ENCODE measurements at places on chromosomes 5 and 9. TPM values are rescaled to one million over a fixed set of nuclear protein-coding genes. Genes with fewer than 3 reads are reported as not detected.
A peak's percentile ranks its signal among the peaks of the same experiment; 100 is the strongest.

DNA sequence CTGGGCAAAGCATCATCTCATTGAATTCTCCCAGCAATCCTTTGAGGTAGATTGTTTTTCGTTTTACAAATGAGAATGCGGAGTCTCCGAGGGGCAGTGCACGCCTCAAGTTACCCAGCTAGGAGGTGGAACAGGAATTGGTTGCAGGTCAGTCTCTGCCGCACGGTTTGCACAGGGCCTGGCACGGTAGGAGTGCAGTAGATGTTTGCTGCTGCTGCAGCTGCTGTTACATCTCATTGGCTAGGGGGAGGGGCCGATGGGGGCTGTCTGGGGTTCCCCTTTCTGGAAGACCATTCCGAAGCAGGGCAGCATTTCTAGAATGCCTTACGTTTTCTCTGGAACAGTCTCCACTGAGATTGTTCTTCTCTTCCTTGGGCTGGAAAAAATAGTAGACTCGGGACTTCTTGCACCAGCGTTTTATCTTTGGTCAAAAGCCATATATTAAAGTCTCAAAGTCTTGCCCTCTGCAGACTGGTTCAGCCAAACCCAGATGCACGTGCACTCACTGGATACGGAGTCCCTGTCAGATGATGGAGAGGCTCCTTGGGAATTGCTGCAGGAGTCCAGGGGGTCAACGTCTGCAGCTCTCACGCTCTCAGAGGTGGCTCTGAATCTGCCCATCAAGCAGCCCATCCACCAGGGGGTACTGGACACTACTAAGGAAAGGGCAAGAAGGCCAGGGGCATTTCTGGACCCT, 1.2 kb downstream of the USP20 start:
- peak; percentile 48 for DNase-seq

GRCh38 chr5:13034061-13034460, 910.4 kb downstream of the DNAH5 start:
- DNase-seq = no peak

GRCh38 chr5:56520986-56521730, 288.0 kb upstream of the ANKRD55 start:
- DNase-seq = no peak

DNA sequence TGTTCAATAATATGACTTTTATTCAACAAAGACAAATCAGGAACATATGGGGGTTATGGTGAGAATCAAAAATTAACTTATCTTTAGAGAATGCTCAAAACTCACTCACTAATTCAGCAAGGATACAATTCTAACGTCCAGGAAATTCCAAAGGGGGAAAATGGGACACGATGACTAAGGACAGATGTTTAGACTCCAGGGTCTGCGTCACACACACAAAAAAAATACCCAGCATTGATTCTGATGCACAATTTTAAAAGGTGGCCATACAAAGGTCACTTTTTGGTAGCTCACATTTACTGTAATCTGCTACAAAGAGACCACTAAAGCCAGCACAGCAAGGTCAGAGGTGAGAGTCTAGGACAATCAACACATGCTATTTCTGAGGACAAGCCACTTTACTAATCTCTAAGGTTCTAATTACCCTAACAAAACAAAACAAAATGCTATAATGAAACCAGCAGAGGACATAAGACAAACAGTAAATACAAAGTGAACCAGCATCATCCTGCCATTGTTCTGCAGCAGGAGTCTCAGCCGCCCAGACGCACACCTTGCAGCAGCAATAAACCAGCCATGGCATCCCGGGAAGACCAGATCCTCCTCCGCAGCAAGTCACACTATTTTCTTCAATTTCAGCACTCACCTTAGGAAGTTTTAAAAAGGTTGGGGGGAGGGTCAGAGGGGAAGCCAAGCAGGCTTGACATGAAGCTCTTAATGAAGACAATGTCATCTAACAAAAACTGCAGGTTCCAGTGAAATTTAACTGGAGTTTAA, 57.8 kb downstream of the TTC39B start:
- DNase-seq = no peak

LCN9 gene
- not detected for total RNA-seq

EGFLAM gene
- not detected for total RNA-seq

COL5A1 gene
- total RNA-seq = not detected

All from activated T-cell treated with anti-CD3 and anti-CD28 coated beads, Interleukin-2, amount 50 U/mL, for 72 hours (primary cell).